Fibroblast of villous mesenchyme (primary cell): ENCODE measurements at places on chromosomes 6 and 20.

DNA sequence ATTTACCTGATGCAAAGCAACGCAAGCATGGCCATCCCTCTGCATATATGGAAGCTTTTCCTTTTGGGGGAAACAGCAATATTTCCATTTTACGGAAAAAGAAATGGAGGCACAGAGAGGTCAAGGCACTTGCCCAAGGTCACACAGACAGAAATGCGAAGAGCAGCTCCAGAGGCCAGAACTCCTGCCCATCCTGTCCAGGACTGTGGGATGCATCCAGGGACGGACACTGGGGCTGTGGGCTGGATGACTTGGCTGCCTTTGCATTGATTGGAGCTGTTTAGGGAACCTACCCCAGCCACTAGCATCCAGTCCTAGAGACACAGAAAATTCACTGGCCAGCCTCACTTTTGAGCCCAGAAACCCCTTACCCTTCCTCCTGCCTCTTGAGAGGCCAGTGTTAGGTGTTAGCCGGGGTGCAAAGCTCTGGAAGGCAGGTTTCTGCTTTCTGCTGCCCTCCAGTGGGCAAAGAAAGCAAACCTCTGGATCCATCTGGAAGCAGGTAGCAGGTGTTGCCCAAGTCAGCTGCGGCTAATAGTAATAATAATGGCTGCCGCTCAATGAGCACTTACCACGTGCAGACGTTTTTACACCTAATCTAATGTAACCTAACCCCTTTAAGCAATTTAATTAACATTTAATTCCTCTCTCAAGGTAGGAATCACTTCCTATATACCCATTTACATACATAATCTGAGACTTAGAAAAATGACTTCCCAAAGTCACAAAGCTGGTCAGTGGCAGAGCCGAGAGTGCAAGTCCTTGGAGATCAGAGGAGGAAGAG lies 31.7 kb upstream of the CCN5 start:
- DNase-seq = peak; percentile 46

GRCh38 chr20:48657426-48658197 lies 170.2 kb downstream of the PREX1 start:
- DNase-seq = peak; percentile 77

DNA sequence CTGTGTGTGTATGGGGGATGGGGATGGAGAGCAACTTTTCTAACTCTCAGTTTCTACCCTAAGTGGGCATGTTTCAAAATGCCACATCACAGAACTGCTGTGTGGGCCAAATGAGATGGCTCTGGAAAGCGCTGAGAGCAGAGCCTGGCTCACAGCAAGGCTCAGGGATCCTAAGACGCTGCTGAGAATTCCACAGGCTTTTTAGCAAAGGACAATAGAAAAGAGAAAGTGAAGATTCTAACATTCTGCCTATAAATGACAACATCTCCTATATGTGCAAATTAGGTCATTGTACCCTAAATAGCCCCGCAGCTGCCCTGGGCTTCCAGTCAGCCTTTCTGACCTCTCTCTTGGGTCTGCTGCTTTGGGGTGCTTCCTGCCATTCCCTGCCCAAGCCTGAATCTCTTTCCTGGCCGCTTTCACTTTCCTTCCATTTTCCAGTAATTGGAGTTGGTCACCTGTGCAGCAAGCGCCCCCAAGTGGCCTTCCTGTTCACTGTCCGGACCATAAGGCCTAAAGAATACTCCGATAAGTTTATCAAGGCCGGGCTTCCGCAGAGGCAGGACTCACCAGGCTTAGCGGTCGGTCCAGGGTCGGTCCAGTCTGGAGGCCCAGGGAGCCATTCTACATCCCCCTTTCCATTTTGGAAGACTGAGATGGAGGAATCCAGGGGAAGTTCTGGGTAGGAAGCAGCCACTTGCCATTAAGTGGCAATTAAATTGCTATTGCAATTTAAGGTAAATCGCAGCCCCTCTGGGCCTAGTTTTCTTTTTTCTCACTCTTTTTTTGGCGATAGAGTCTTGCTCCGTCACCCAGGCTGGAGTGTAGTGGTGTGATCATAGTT lies 6.7 kb upstream of the DDR1 start:
- DNase-seq = peak; percentile 95

DNA sequence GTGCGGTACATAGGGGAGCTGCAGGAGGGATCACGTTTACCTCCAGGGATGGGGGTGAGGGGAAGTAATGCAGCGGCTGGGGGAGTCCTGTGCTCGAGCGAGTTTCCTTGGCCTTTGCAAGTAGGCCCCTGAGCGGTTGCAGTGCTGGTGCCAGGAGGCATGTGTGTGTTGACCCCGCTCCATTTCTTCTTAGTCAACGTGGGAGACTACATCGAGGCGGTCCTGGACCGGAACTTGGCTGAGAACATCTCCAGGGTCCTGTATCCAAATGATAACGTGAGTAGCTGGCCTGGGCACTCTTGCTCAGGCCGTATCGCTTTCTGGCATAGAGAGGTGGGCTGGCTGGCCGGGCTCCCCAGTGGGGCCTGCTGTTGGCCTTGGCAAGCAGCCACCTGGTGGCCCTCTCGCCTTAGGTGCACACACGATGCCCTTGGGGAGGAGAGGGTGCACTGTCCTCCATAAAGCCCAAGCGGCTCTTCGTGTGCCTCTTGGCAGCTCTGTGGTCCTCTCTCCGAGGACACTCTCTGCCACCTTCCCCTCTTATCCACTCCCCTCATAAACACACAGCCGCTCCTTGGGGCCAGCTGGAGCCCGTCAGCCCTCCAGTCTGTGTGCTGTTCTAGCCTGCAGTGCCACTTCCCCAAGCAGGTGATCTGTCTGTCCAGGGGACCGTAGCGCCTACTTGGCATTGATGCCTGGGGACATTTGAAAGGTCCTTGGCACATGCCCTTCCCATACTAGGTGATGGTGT lies 29.3 kb downstream of the PYGB start:
- no peak for DNase-seq

DNA sequence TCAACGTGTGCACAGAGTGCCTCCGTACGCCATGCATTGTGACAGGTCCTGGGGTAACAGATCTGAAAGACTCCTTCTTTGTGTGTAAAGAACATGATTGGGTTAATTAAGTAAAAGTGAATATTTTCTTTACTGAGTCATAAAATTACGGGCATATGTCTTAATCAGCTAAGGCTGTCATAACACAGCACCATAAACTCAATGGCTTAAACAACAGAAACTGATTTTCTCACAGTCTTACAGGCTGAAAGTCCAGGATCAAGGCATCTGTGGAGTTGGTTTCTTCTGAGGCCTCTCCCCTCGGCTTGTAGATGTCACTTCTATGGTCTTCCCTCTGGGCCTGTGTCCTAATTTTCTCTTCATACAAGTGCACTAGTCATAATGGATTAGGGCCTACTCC lies 176.9 kb downstream of the MTFR2 start:
- DNase-seq = peak; percentile 27

GRCh38 chr20:31968291-31969126 lies 558 bp downstream of the XKR7 start:
- peak; percentile 73 for DNase-seq

GRCh38 chr20:12970372-12970821 lies 38.4 kb upstream of the SPTLC3 start:
- DNase-seq = peak; percentile 69

GRCh38 chr6:3041606-3042005 lies 26.7 kb upstream of the RIPK1 start:
- DNase-seq = no peak

GRCh38 chr6:55496201-55496600 lies 82.8 kb downstream of the HMGCLL1 start:
- no peak for DNase-seq

DNA sequence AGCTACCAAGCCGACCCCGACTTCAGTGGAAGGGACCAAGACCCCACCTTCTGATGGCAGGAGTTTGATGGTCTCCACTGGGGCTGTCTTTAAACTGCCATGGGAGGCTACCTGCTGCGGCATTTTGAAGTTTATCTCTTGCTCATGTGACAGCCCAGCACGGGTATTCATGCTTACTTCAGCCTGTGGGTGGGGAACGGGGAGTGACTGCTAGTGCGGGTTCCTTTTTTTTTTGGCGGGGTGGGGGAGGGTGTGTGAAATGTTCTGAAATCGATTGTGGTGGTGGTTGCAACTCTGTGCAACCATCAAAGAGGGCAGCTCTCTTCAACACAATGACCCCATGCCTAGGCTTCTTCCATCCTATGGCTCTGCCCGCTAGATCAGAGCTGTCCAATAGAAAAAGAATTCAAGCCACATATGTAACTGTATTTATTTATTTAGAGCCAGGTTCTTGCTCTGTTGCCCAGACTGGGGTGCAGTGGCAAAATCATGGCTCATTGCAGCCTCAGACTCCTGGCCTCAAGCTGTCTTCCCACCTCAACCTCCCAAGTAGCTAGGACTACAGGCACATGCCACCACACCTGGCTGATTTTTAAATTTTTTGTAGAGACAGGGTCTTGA lies 53.7 kb downstream of the PPP1R16B start:
- no peak for DNase-seq
